Mesenteric fat pad (tissue), 1 donor: ENCODE measurements at places on chromosomes 2 and 18. TPM values are rescaled to one million over a fixed set of nuclear protein-coding genes. Genes with fewer than 3 reads are reported as not detected.

DNA sequence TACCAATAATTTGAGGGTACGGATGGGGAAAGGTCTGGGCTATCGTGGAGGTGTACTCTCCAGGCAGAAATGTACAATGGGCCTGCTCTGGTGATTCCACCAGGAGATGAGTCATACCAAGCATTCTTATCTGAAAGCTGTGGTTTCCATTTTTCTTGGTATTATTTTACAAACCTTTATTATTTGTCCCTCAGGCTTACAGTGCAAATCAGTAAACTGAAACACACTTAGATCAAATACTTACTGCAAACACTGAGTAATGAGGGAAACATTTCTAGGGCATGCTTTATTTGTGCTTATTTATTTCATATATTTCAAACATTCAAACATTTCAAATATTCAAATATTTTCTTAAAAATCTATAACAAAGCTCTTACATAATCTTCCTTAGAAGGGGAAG, 319.8 kb downstream of the RND3 start:
- no peak for DNase-seq

DNA sequence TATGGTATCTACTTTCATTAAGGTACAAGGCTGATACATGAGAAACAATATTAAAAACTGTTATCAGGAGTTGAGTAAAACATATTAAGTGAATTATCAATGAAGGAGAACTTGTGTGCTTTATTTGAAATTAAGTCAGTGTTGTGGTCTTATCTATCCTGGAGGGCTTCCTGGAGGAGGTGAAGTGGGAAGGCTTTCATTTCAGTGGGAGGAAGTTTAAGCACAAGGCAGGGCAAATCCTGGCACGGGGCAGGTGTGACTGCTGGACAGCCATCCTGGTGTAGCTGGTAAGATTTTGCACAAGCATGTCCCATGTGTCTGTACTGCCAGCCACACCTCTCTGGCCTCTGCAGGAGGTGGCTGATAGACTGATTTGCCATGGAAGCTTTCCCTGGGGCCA, 159.7 kb upstream of the SKOR2 start:
- no peak for DNase-seq

- DNase-seq: no peak
Measured at GRCh38 chr2:142878031-142878678, 691 bp downstream of the KYNU start.

- no peak for DNase-seq
Measured at GRCh38 chr18:77444385-77444784, 194.7 kb downstream of the GALR1 start.

DNA sequence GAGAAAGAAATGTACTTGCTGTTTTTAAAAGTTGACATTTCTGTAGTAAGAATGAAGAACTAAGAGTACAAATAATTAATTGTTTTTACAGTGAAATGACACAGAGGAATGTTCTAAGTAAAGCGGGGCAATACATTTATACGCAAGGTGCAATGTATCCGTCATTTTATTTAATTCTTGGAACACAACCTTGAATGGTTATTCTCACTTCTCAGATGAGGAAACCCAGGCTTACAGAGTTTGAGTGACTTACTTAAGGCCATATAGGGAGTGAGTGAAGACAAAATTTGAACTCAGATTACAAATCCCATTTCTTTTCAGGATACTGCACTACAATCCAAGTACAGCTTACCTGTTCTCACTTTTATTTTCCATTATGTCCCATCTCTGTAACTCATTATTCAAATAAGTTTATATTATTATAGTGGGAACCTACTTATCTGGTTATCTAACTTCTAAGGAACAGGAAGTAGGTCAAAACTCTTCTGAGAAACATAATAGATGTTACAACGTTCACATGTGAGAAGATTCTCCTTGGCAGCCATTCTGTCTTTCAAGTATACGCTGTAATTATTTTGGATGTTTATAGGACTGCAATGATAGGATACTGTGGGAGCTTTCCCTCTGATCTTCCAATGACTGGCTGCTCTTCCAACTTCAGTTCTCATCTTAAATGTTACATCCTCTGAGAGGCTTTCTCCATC, 12.3 kb upstream of the STK17B start:
- DNase-seq: no peak

DNA sequence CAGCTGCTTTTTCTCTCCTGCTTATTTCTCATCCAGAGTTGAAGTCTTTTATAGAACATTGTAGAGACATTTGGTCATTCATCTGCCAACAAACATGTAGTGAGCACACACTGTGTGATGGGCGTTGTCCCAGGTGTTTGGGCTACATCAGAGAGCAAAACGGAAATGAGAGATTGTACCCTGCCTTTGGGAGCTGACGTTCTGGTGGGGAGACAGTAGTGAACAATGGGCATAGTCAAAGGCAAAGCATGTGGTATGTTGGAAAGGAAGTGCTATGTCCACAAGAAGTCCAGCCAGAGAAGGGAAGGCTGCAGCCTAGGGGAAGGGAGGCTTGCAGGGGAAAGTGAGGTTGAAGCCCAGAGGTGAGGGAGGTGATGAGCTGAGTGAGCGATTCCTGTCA, 78.1 kb downstream of the PIEZO2 start:
- DNase-seq: no peak

DNA sequence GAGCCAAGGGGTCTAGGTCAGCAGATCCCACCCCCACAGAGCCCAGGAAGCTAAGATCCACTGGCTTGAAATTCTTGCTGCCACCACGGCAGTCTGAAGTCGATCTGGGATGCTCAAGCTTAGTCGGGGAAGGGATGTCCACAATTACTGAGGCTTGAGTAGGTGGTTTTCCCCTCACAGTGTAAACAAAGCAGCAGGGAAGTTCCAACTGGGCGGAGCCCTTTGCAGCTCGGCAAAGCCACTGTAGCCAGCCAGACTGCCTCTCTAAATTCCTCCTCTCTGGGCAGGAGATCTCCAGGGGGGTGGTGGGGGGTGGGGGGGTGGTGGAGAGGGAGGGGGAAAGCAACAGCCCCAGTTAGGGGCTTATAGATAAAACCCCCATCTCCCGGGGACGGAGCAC, 419.5 kb downstream of the NUP35 start:
- no peak for DNase-seq

GRCh38 chr2:161990741-161991140, 83.3 kb downstream of the DPP4 start:
- DNase-seq: no peak

GRCh38 chr2:156901373-156902031, 356.0 kb upstream of the GALNT5 start:
- DNase-seq: no peak

- no peak for DNase-seq
Measured at GRCh38 chr2:102660574-102660973, 41.2 kb downstream of the SLC9A2 start.

- DNase-seq: no peak
Measured at GRCh38 chr18:26863122-26863879, 2.2 kb downstream of the AQP4 start.

- DNase-seq: no peak
Measured at GRCh38 chr2:65710356-65710755, 278.0 kb upstream of the SPRED2 start.

GRCh38 chr2:195620501-195620900, 36.5 kb upstream of the SLC39A10 start:
- DNase-seq: no peak

- DNase-seq: no peak
Measured at GRCh38 chr2:197878792-197879191, 74.4 kb downstream of the PLCL1 start.

GRCh38 chr2:26647981-26648380, 6.8 kb upstream of the CIB4 start:
- DNase-seq: peak; percentile 78

- DNase-seq: peak; percentile 74
Measured at GRCh38 chr2:100198461-100199230, 56.3 kb upstream of the AFF3 start.

DNA sequence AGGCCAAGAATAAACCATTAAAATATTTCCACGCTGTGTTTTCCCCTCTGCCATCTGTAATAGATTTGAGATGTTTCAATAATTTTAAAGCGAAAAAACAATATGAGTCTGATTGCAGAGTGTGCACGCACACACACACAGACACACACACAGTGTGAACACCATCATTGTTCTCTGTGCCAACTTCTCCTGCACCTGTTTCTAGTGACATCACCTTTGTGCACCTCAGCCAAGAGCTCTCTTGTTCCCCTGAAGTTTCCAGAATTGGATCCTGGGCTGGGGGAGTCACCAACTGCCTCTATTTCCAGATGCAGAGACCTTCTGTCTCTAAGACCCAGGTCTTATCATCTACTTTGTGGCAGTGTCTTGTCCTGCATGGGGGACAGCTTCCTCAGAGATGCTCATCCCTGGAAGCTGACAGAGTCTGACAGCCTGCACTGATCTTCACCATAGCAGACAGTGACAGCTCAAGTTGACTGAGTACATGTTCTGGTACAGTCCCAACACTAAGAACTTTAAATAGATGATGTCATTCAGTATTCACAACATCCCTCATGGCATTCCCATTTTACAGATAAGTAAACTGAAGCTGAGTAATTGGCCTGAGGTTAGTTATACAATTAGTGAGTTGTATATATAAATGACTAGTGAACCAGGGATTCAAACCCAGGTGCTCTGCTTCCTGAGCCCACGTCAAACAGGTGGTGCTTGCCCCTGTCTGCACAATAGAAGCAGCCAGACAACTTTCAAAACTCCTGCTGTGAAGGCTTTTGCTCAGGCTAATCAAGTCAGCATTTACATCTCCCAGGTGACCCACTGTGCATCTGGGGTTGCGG, 39.4 kb downstream of the ACOXL start:
- no peak for DNase-seq

- DNase-seq: no peak
Measured at GRCh38 chr2:199602271-199602895, 144.6 kb upstream of the SATB2 start.

- DNase-seq: no peak
Measured at GRCh38 chr2:29212009-29212408, 96.8 kb downstream of the CLIP4 start.

The PDCD1 gene
- 0.42 TPM for total RNA-seq

The GNLY gene
- 3.7 TPM for total RNA-seq

The CNDP1 gene
- not detected for total RNA-seq

The GPR75 gene
- total RNA-seq: 2.5 TPM

The CRYGD gene
- not detected for total RNA-seq

The SLC30A3 gene
- not detected for total RNA-seq

The LRRC30 gene
- not detected for total RNA-seq

The POMC gene
- 3.4 TPM for total RNA-seq

The CXCR4 gene
- total RNA-seq: 13.2 TPM

The ST8SIA5 gene
- total RNA-seq: 1.5 TPM

The LRPPRC gene
- 70.8 TPM for total RNA-seq

The C2orf92 gene
- 5.9 TPM for total RNA-seq
